ENCODE measurements at places on chromosomes 3 and 15. TPM values are rescaled to one million over a fixed set of nuclear protein-coding genes. Genes with fewer than 3 reads are reported as not detected.

P2RY13 gene
- total RNA-seq: not detected

MKRN2OS gene
- total RNA-seq: 1.7 TPM

GRCh38 chr3:192022412-192022811 lies 561.4 kb downstream of the PYDC2 start:
- DNase-seq: no peak
- no peak overlapping the region for H3K27ac ChIP-seq
- no peaks in the 10 kb centered on the region for H3K27me3 ChIP-seq
- no peaks in the 10 kb centered on the region for H3K36me3 ChIP-seq

DNA sequence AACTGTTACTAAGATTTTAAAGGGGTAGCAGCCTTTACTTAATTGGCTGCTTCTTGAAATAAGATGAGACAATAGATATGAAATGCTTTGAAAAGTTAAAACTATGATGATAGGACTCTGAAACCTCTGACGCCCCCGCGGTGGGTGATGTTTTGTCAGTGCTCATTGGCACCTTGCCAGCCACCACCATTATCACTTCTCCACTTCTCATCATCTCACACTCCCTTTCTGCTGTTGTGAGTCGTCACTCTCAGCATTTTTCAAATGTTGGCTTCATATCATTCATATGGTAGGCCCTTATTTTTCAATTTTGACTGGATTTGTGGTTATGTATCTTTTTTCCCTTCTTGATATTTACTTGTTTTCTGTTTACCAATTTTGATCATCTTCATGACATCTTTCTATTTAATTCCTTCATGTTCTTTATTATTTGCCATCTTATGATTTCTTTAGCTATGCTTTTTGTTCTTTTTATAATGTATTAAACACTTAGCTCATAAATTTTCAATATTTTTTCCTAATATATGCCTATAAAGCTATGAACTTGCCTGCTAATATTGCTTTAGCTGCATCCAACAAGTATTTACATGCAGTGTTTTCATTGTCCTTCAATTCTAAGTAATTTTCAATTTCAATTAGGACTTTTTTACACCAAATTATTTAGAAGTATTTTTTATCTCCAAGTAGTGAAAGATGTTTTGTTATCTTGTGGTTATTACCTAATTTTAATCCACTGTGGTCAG lies 30.3 kb upstream of the SKOR1 start:
- no peak for DNase-seq
- no peak overlapping the region for H3K4me3 ChIP-seq
- H3K27me3 ChIP-seq: no peaks in the 10 kb centered on the region

Data from progenitor cell of endocrine pancreas (in vitro differentiated cells).